SJCRH30 (cell line): ENCODE measurements at places on chromosomes 13 and 19. TPM values are rescaled to one million over a fixed set of nuclear protein-coding genes. Genes with fewer than 3 reads are reported as not detected.

DNA sequence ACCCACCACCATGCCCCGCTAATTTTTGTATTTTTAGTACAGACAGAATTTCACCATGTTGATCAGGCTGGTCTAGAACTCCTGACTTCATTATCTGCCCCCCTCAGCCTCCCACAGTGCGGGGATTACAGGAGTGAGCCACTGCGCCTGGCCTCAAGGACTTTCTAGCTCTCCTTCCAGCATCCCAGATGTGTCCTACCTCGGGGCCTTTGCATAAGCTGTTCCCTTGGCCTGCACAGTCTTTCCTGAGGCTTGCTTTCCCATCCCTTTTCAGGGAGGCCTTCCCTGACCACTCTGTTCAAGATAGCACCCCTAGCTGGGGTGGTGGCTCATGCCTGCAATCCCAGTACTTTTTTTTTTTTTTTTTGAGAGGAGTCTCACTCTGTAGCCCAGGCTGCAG is 14.3 kb upstream of the BCAM start:
- no peak overlapping the region for H3K27ac ChIP-seq
- H3K27me3 ChIP-seq, result peaks cover 4% of the 10 kb centered on the region; the same call in 1 of the 2 replicates
- no peak for DNase-seq
- H3K36me3 ChIP-seq, result no peaks in the 10 kb centered on the region

PSG3 gene
- total RNA-seq, result not detected in 2 replicates

LNX2 gene
- total RNA-seq, result 14.9 and 16.7 TPM in 2 replicates

DNA sequence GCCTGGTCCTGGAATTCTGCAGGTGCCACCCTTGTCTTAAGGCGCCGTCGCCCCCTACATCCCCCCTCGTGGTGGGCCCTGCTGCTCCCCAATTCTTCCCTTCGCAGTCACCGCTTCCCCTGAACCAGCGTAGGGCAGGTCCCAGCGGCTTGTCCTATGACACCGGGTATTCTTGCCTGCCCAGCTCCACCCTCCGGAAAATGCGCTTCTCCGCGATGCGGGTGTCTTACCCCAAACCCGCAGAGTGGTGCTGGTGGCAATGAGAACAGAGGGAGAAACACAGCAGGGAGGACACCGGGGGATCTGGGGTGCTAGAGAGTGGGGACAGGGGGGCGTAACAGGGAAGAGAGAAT is 9.0 kb downstream of the ZNF808 start:
- H3K27me3 ChIP-seq, result no peaks in the 10 kb centered on the region
- peaks cover 5% of the 10 kb centered on the region; the same call in 1 of the 2 replicates for H3K36me3 ChIP-seq
- H3K4me1 ChIP-seq, result no peaks in the 10 kb centered on the region
- H3K27ac ChIP-seq, result no peak overlapping the region

GRCh38 chr19:46803555-46803954 is 15.2 kb upstream of the SLC1A5 start:
- H3K4me3 ChIP-seq, result no peak overlapping the region
- no peak overlapping the region for H3K27ac ChIP-seq
- DNase-seq, result no peak
- H3K4me1 ChIP-seq, result no peaks in the 10 kb centered on the region
- H3K27me3 ChIP-seq, result no peaks in the 10 kb centered on the region

- H3K27me3 ChIP-seq, result no peaks in the 10 kb centered on the region
- peak; percentile 72 for DNase-seq
- peak overlapping the region; percentile 98 for H3K4me3 ChIP-seq
- H3K27ac ChIP-seq, result peak overlapping the region; percentile 76
- no peaks in the 10 kb centered on the region; the same call in 1 of the 2 replicates for H3K36me3 ChIP-seq
Observed at GRCh38 chr19:3184847-3185460, 776 bp upstream of the NCLN start.

DNA sequence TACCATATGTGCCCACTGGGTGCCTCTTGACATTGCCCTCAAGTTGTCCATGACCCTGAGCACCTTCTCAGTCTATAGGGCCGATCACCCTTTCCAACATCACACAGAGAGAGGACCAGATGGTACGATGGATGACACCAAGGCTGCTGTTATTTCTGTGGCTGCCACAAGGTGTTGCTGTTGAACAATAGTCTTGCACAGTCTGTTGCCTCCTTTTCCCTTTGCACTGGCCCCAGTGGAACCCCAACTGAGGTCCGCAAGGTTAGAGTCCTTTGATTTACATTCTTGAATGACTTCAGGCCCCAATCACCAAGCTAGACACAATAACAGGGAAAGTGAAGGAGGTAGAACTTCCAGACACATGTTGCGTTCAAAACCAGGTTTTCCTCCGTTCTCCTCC is 52.0 kb downstream of the TINCR start:
- DNase-seq, result peak; percentile 11
- H3K4me1 ChIP-seq, result no peaks in the 10 kb centered on the region
- no peaks in the 10 kb centered on the region for H3K27me3 ChIP-seq
- H3K27ac ChIP-seq, result no peak overlapping the region
- H3K4me3 ChIP-seq, result no peak overlapping the region
- no peaks in the 10 kb centered on the region for H3K36me3 ChIP-seq

ZNF285 gene
- 1.3 and 2.0 TPM in 2 replicates for total RNA-seq

DNA sequence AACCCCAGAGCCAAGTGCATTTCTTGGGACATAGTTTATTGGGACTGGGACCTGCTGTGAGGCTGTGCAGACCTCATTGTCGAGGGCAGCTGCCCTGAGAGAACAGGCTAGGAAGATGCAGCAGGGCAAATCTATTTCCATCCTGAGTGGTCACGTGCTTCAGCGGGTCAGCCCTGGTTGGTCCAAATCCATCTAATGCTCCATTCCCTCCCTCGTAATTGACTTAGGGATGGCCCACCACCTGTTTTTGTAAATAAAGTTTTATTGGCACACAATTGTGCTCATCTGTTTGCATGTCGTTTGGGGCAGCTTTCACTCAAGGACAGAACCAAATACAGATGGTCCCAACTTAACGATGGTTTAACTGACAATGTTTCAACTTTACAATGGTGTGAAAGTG is 75.5 kb upstream of the ADGRE5 start:
- H3K27me3 ChIP-seq, result 0 out of 2 replicates have a peak, but pooled peaks cover 5% of the 10 kb centered on the region
- DNase-seq, result peak; percentile 29
- no peak overlapping the region for H3K27ac ChIP-seq
- no peak overlapping the region for H3K4me3 ChIP-seq
- no peaks in the 10 kb centered on the region for H3K36me3 ChIP-seq
- H3K4me1 ChIP-seq, result no peaks in the 10 kb centered on the region

RFXAP gene
- 7.3 and 8.9 TPM in 2 replicates for total RNA-seq

DNA sequence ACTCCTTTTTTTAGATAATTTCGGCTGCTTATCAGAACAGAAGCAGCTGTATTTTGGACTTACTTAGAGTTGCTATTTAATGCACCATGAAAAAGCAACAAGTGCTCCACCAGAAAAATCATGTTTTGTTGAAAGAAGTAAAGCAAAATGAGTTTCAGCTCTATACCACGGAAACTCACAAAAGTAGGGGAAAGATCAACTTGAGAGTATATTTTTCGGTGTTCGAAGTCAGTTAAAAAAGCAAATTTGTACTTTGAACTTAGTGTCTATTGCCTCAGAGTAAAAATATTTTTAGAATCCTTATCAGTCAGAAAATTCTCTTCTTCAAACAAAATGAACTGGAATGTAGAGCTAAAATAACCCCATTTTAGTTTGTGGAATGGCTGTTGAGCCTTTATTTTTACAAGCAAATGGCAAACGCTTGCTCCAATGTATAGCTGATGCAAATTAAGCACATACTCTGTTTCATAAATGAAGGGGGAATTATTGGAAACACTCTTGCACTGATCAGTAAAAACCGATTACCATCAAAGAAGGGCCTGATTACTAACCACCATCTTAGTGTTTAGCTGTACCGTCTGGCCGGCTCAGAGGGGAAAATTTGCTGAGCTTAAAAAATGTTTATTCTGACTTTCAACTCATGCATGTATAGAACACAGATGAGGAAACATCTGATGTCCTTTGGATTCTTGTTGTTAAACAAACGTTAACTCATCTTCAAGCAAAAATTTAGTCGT is 540.7 kb downstream of the GPC6 start:
- H3K27me3 ChIP-seq, result no peaks in the 10 kb centered on the region
- H3K4me1 ChIP-seq, result peaks cover 13% of the 10 kb centered on the region
- DNase-seq, result peak; percentile 59

- H3K36me3 ChIP-seq, result no peaks in the 10 kb centered on the region
- H3K27me3 ChIP-seq, result no peaks in the 10 kb centered on the region
- peak; percentile 51 for DNase-seq
Observed at GRCh38 chr13:25879466-25879865, 172.3 kb downstream of the SHISA2 start.

IFI30 gene
- total RNA-seq, result 0.67 and 1.2 TPM in 2 replicates

DACT3 gene
- total RNA-seq, result 2.6 and 2.7 TPM in 2 replicates

DNA sequence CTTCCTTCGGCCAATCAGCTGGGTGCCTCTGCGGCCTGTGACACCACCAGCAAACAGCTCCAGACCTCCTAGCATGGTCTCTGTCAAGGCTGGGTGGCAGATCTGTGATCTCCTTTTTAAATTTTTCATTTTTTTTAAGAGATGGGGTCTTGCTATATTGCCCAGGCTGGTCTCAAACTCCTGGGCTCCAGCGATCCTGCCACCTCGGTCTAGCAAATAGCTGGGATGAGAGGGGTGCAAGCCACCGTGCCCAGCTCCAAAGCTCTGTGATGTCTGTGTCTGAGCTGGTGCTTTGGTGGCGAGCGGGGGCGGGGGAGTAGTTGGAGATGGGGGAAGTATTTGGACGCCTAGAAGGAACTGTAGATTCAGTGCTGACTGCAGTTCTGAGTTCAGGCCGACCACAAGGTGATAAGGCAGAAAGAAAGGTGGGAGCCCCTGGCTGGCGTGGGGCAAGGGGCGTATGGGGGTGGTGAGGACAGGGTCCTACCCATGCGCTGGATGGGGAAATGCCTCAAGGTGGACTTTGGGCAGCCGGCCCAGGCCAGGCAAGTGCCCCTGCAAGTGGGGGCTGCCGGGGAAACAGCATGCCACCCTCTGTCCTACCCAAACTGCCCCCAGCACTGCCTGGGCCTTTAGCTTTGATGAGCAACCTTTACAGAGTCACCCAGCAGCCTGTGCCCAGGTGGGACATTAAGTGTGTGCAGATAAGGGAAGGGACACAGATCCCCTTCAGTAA is 5.5 kb downstream of the DPP9 start:
- H3K36me3 ChIP-seq, result peaks cover 33% of the 10 kb centered on the region
- no peaks in the 10 kb centered on the region for H3K27me3 ChIP-seq
- H3K27ac ChIP-seq, result no peak overlapping the region; the same call in 1 of the 2 replicates
- H3K4me3 ChIP-seq, result no peak overlapping the region

GRCh38 chr13:27044837-27045570 is 126.6 kb downstream of the USP12 start:
- DNase-seq, result no peak
- H3K4me3 ChIP-seq, result no peak overlapping the region
- no peak overlapping the region for H3K27ac ChIP-seq
- H3K27me3 ChIP-seq, result no peaks in the 10 kb centered on the region
- no peaks in the 10 kb centered on the region for H3K36me3 ChIP-seq

DNA sequence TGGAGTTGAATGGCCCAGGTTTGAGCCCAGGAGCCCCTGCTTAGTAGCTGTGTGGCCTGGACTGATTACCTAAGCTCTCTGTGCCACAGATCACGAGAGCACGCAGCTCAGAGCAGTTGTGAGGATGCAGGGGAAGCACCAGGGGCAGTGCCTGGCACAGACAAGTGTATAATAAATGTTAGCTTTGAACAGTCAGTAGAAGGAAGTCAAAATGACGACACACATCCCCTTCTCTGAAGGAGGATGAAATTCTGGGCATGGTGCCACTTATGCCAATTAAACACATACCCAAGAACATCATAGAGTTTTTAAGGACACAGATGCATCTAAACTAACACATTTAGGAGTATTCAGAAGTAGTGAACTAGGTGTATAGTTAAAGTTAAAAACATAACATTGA is 24.9 kb upstream of the SIGLEC11 start:
- no peak for DNase-seq
- no peaks in the 10 kb centered on the region for H3K4me1 ChIP-seq
- no peak overlapping the region for H3K27ac ChIP-seq
- H3K4me3 ChIP-seq, result no peak overlapping the region

DNA sequence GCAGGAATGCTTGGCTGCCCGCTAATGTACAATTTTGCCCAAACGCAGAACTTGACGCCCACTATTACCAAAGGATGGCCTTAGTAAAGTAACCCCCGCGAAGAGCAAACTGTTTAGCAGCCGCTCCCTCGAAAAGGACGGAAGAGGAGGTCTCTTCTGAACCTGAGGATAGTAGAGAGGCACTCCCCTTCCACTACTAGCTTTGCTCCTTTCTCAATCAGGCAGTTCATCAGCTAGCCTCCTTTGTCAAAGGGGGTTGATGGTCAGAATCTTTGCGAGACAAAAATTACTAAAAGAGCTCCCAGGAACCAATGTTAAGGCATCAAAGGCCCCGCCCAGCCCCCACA is 534 bp downstream of the CAB39L start:
- no peaks in the 10 kb centered on the region for H3K27me3 ChIP-seq
- H3K36me3 ChIP-seq, result no peaks in the 10 kb centered on the region
- peak overlapping the region; percentile 74 for H3K4me3 ChIP-seq

DNA sequence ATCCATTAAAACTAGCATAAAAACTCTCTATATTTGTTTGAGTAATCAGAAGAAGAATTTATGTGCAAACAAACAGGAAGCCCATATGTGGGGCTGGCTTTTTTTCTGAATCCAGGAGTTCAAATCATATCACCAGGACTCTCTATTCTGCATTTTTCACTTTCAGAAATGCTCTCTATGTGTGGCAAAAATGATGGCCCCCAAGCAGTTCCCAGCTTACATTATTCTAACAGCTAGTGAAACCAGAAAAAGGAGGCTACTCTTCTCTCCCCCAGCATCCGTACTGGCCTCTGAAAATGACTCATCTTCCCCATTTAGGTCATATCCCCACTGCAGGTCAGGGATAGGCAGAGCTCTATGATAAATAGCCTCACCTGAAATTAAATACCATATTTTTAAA is 20.4 kb downstream of the RBM26 start:
- no peaks in the 10 kb centered on the region for H3K4me1 ChIP-seq
- no peak for DNase-seq
- H3K27me3 ChIP-seq, result no peaks in the 10 kb centered on the region
- no peak overlapping the region for H3K4me3 ChIP-seq
- H3K36me3 ChIP-seq, result peaks cover 48% of the 10 kb centered on the region
- no peak overlapping the region for H3K27ac ChIP-seq

DNA sequence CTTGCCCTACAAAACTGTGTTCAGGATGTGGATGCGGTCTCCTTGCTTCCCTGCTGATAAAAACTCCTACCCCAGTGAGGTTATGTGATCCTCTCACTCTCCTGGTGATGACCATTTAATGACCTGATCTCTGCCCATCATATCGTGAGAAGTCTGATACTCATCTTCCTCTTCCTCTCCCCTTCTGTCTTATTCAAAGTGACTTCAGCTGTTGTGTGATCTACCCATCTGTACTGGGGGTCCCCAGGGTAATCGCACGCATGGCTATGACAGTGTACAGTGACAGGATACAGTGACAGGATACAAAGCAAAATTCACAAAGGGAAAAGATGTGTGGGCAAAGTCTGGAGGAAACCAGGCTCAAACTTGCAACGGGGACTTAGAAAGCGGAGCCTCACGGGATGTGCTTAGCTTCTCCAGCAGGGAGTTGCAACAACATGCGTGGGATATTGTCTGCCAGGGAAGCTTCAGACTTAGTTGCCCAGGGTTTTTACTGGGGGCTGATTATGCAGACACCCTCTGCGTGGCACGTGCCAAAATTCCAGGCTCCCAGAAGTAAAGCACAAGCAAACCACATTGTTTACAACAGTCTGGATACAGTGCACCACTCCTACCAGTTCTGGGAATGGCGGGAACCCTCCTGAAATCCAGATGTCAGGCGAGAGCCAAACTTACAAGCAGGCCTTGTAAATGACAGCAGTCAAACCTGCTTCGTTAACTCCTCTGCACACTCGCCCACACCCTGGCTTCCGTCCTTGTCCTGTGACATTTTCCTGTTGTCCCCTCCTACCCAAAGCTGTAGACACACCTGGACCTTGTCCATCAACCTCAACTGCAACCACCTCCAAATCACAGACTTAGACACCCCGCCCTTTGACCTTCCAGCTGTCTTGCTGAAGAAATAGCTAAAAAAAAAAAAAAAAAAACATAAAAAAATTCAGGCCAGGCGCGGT is 18.0 kb upstream of the GARRE1 start:
- no peak overlapping the region for H3K4me3 ChIP-seq
- H3K4me1 ChIP-seq, result peaks cover 25% of the 10 kb centered on the region
- H3K36me3 ChIP-seq, result no peaks in the 10 kb centered on the region; the same call in none of the 2 replicates
- H3K27ac ChIP-seq, result peak overlapping the region; percentile 58
